Stimulated activated CD8-positive, alpha-beta memory T cell treated with anti-CD3 and anti-CD28 coated beads, Interleukin-15, amount 100 ng/mL, for 4 hours (primary cell): ENCODE measurements at places on chromosomes 6 and 20.

GRCh38 chr20:13936781-13937576 is 53.4 kb downstream of the SEL1L2 start:
- no peak for DNase-seq

- DNase-seq, result no peak
Observed at GRCh38 chr6:148274809-148275208, 67.8 kb upstream of the SASH1 start.

GRCh38 chr6:12245360-12245759 is 44.8 kb upstream of the EDN1 start:
- no peak for DNase-seq

GRCh38 chr6:109662192-109662591 is 28.8 kb downstream of the AK9 start:
- DNase-seq, result no peak

DNA sequence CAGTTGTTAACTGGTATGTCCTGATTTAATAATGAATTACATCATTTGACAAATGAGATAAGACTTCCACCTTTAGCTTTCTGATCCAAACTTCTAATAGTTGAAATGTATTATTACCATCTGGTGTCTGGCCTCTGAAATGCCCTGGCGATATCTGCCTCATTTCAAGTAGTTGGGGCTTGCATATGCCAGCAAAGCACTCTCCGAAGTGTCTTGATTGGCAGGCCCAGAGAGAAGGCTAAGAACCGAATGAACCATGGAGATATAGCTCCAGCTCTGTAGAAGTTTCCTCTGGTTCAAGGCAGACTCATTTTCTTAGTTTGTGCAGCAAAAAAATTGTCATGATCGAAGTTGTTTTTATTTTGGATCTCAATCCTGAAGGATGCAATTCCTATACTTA is 13.4 kb upstream of the HIVEP2 start:
- DNase-seq, result no peak

DNA sequence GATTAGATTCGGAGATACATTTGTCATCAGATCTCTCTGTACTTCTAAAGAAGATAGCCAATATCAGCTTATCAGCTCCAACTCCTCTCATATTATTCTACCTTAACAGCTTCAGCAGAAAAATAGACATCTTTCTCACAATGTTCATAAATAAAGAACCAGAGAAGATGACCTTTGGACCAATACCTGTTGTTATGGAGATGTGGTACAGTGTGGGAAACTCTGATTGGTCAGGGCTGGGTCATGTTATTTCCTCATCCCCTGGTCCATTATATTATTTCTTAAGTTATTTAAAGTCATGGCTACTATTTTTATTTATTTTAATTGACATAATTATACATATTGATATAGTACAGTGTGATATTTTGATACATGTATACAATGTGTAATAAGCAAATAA is 35.9 kb upstream of the POLR1H start:
- no peak for DNase-seq

- DNase-seq, result no peak
Observed at GRCh38 chr20:39607141-39607540, 645.0 kb downstream of the DHX35 start.

DNA sequence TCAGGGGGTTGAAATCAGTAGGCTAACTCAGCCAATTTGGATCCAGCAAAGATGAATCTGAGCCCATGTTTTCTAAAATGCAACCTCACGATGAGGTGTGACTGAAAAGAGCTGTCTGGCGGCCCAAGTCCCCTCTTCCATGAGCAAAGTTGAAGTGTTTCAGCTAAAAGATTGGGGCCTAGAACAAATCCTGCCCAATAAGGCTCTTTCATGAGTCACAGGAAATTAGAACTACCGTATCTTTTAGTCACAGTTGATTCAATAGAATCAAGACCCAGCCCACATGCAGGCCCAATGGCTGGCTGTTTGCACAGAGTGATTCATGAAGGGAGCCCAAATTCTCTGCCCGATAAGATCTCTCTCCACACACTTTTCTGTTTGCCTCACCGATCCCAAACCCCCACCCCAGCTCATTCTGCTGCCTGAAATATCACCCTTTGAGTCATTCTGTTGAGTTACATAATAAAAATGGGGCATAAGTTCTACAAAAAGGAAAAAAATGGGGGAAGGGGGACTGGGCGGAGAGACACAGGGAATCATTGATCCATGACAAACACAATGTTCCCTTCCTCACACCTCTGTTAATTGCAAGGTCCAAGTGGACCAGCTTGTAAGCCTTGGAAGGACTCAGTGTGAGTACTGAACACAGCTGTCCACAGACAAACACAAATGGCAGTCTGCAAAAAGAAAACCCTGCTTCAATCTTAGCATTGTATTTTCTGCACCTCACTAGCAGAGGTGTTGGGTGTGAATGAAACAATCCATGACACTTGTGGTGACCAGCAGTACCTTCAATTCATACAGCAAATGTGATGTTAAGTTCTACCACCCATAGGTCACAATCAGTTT is 13.8 kb downstream of the FOXQ1 start:
- no peak for DNase-seq

GRCh38 chr6:34144581-34145160 is 1.2 kb downstream of the GRM4 start:
- no peak for DNase-seq

DNA sequence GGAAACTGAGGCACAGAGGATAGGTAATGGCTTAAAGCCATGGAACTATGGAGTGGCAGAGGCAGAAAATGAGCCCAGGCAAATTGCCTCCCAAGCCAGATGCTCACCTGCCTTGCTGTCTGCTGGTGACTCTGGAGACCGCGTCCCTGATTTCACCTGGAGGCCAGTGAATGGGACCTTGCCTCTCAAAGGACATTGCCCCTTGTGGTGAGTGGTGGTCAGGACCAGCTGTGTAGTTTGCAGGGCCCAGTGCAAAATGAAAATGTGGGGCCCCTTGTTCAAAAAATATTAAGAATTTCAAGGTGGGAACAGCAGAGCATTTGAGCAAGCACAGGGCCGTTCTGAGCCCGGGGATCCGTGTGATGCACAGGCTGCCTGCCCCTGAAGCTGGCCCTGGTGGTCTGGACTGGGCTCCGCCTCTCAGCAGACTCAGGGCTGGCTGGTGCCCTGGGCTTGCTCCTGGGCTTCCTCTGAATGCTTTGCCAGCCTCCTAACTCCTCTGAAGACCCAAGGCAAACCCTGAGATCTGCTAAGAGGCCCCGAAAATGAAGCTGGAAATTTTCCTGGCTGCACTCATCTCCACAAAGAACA is 19.8 kb upstream of the KCNG1 start:
- DNase-seq, result no peak

GRCh38 chr20:43583982-43584432 is 6.7 kb upstream of the IFT52 start:
- no peak for DNase-seq

DNA sequence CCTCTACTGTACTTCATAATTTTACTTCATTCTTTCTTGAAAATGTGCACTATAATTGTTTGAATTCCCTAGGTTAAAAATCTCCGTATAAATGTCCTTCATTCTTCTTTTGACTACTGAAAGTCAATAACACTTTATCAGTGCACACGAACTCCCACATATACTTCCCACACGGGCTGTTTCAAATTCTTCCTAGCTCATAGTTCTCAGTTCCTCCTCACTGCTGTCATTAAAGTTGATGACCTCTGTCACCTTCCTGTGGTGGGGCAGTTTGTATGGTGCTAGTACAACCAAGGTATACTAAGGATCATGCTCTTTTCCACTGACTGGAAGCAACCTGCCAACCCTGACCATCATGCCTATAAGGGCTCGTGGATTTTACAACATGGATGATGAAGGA is 40.0 kb upstream of the CD2AP start:
- no peak for DNase-seq

GRCh38 chr6:57313711-57314471 is 3.5 kb upstream of the PRIM2 start:
- DNase-seq, result no peak

DNA sequence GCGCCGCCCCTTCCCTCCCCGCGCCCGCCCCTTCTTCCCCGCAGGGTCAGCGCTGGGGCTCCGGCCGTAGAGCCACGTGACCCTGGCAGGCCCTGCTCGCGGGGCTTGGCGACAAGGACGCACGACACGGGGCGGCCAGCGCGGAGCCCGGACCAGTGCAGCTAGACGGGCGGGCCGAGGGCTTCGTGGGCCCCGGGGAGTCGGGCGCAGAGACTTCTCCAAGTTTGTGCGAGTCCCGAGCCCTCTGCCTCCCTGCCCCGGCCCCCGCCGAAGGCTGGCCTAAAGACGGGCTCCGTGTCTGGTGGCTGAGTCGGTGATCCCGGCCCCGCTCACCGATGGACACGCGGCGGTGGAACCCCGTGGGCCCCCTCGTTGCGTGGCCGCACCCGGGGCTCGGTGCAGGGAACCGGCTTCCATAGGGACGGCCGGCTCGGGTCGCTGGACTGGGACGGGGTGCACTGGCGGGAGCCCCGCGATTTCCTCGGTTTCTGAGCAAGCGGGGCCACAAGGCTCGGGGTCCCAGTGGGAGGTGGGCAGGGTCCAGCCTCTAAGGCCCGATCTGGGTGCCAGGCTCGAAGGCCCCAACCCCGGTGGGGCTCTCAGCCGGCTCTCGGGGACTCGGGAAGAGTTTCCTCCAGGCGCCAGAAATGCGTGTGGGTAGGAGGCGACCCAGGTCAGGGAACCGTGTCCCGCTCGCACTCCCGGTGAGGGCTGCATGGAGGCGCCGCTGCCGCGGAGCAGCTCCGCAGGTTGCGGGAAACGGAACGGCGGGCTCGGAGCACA is 452 bp upstream of the GATA5 start:
- DNase-seq, result no peak

DNA sequence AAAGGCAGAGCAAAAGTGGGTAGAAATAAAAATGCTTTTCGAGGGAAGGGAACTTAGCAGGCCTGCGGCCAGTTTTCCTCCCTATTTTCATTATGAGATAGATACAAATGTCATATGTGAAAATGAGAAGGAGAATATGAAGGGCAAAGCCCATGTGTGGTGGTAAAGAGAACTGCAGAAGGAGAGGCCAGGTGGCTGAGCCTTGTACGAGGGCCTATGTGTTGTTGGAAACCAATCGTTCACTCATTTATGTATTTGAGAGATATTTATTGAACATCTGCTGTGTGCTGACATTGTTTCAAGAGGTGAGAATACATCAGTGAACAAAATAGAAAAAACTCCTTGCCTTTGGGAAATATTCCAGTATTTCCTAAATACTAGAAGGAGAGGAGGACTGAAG is 147.7 kb downstream of the SH3BGRL2 start:
- DNase-seq, result no peak

DNA sequence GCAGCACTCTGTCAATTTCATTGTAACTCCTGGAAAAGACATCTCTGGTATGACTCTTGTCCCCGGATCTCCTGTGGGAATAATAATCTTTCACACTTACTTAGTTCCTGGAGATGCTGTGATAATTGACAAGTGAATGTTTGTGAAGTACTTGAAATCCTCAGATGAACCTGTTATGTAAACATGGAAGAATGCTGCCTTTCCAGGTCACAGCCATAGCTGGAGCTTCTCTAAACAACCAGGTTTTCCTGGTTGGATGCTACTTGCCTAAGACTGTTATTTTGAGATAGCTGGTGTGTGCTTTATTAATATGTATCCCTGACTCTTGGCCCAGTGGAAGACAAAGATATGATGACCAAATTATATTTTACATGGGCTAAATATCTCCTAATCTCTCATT is 228.6 kb downstream of the KCNQ5 start:
- no peak for DNase-seq

GRCh38 chr6:411402-412145 is 20.0 kb downstream of the IRF4 start:
- no peak for DNase-seq

GRCh38 chr20:49385465-49385864 is 97.0 kb downstream of the KCNB1 start:
- no peak for DNase-seq

DNA sequence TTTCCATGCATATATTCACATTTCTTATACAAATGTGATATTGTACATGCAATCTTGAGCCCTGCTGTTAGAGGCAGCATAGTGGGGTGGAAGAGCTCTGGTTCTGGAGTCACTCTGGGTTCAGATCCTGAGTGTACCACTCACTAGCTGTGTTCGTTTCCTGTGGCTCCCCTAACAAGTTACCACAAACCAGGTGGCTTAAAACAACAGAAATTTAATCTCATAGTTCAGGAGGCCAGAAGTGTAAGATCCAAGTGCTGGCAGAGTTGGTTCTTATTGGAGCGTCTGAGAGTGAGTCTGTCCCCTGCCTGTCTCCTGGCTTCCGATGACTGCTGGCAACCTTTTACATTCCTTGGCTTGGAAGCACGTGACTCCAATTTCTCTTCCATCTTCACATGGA is 115.6 kb downstream of the MAP3K7 start:
- DNase-seq, result no peak
